ENCODE measurements at places on chromosomes 5 and 9.

- DNase-seq, result no peak
Observed at GRCh38 chr5:72214168-72214567, 105.9 kb downstream of the MRPS27 start.

- no peak for DNase-seq
Observed at GRCh38 chr5:172276214-172276613, 7.3 kb downstream of the UBTD2 start.

GRCh38 chr5:150245111-150245789 lies 44.3 kb downstream of the CAMK2A start:
- DNase-seq, result no peak

- DNase-seq, result no peak
Observed at GRCh38 chr5:178388386-178389025, 155.9 kb upstream of the PHYKPL start.

Measured in T-helper 9 cell (primary cell).